ENCODE measurements at places on chromosomes 5 and 9. TPM values are rescaled to one million over a fixed set of nuclear protein-coding genes. Genes with fewer than 3 reads are reported as not detected.

DNA sequence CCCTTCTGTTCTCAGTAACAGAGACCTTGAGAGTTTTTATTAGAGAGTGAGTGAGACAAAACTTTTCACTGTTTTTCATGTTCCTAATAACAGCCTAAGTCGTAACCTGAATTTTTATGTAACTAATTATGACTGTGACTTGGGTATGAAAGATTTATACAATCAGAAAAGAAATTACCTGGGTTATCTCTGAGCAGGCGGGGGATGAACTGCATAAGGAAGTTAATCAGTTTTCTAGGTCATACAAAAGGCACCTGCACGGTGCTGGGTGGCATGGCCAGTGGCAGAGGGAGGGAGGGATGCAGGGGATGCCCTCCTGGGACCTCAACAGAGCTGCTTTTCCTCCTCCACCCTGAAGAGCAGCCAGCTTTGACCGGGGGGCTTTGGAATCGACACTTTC, 219.8 kb downstream of the HSPA4 start:
- H3K27ac ChIP-seq = no peak overlapping the region
- H3K4me3 ChIP-seq = no peak overlapping the region
- no peaks in the 10 kb centered on the region for H3K27me3 ChIP-seq
- H3K4me1 ChIP-seq = no peaks in the 10 kb centered on the region
- H3K36me3 ChIP-seq = no peaks in the 10 kb centered on the region

GRCh38 chr5:153490118-153491037, at the start of gene GRIA1:
Gene GRIA1, plus strand, starts transcription at chr5:153490670.
- H3K4me1 ChIP-seq = no peaks in the 10 kb centered on the region
- H3K4me3 ChIP-seq = no peak within 1 kb of the TSS
- H3K27ac ChIP-seq = no peak within 1 kb of the TSS
- H3K36me3 ChIP-seq = no peaks in the 10 kb centered on the region

The PLCXD3 gene
- total RNA-seq = not detected

DNA sequence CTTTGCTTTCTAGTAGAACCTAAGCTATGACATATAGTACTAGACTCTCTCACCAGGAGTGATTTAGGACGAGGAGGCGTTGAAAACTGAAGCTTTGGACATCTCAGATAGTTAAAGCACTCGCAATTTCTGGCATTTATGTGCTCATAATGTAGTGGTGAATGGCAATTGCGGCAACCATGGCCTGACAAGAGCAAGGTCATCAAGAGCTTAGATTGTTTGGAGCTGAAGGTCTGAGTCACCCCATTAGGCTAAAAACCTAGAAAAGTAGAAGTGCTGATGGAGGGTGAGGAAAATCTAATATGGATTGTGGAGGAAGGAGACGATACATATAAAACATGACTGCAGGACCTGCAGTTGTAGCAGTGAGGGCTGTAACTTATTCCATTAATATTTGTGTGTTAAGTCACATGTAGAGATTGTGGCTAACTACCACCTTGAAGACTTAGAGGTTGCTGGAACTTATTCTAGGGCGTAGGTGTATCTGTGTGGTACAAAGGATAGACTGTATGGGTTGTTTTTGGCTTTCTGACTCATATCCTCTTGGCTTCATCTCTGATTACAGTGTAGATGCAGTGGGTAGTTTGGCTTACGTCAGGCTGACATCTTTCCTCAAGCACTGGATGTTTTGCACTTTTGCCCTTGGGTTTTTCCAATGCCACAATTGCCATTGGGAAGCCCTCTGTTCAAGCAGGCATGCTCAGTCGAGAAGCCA, 138.9 kb upstream of the CDKN2B start:
- no peak overlapping the region for H3K27ac ChIP-seq
- H3K27me3 ChIP-seq = peaks cover 2% of the 10 kb centered on the region
- H3K4me1 ChIP-seq = no peaks in the 10 kb centered on the region
- no peak for DNase-seq

DNA sequence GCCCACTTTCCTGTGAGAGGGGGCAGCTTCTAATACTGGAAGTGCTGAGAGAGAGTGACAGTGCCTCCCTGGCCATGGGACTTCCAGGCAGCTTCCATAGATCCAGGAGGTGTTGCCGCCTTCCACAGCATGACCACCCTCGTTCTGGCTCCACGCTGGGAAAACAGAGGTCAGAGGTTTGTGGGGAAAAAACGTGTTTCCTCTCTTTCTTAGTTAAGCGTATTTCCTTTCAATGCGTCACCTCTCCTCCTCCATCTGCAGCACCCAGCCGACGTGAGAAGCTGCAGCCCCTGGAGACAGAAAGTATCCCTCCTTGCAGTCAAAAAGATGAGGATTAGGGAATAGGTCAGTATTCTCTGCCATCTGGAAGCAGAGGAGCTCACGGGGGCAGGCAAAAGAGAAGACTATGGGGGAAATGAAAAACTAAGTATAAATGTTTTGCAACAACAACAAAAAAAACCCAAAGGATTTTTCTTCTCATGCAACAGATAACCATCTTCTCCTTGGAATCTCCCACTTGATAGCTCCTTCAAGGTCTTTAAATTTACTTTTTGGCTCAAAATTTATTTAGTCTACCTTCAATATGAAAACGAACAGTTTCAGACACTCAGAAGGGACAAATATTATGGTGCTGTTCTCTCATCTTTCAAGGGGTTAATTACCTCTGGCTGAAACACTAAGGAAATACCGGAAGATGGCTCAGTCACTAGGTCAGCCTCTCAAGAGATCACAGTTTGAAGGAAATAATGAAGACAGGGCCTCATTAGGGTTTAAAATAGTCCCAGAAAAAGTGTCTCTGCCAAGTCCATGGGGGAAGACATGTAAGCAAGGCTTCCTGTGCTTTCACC, 38.0 kb downstream of the MTMR12 start:
- no peak overlapping the region for H3K4me3 ChIP-seq
- no peak overlapping the region for H3K27ac ChIP-seq
- DNase-seq = no peak
